ENCODE measurements at places on chromosomes 7 and 10.
A peak's percentile ranks its signal among the peaks of the same experiment; 100 is the strongest.

- DNase-seq: no peak
Observed at GRCh38 chr10:104391150-104391968, 37.7 kb downstream of the CFAP58 start.

DNA sequence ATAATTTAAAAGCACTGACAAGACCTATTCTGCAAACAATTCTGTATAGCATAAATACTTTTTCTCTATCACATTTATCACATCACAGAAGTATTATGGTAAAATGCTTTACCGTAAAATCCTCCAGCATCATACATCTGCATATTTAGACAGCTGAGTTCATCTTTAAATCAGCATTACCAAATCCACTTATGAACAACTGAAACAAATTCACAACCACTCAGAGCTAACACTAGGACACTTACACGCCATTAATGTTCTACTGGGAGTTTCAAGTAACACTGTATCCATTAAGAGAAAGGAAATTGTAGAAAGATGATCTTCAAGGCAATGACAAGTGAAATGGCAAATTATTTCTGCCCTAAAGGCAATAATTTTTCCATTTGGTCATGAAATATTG is 105.7 kb upstream of the DKK1 start:
- no peak for DNase-seq

GRCh38 chr10:67819768-67820204 is 18.2 kb downstream of the DNAJC12 start:
- DNase-seq: no peak

- DNase-seq: no peak
Observed at GRCh38 chr10:105783936-105784483, 1142.9 kb downstream of the SORCS3 start.

- DNase-seq: no peak
Observed at GRCh38 chr7:153354071-153354470, 594.5 kb downstream of the ACTR3B start.

DNA sequence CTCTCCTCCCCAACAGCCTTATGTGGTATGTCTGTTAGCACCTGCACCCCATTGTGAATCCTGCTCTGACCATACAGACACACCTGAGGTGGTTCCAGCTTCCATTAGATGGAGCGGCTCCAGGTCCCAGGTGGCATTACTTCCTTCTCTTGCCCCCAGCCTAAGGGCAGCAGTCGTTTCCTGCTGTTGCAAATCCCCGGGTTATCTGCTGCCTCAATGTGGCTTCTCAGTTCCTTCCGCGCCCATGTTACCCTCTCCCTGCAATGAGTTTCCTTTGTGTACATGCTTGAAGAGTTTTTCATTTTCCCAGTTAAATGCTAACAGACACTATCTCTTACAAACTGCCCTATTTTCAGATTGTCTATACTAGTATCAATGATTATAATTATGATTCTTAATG is 62.8 kb upstream of the PRKCQ start:
- no peak for DNase-seq

- no peak for DNase-seq
Observed at GRCh38 chr7:141698247-141699015, 3.5 kb downstream of the DENND11 start.

DNA sequence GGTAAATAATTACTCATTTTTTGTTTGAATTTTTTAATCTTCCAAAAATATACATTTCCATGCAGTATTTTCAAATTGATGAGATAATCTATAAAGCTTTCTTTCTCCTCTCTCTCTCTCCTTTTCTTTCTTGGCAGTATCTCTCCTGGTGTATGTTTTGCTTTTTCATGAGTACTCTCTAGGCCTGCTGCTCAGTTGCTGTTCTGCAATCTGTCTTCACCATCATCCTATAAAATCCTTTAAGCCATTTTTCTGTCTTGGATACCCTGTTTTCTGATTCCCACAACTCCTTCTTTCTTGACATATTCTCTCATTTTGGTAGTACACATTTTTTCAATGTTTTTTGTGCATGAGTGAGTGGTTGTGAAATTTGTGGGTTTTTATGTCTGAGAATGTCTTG is 1558.1 kb upstream of the LRRTM3 start:
- DNase-seq: no peak

GRCh38 chr10:81963606-81964005 is 88.6 kb downstream of the NRG3 start:
- DNase-seq: no peak

GRCh38 chr7:122438006-122438405 is 133.5 kb upstream of the FEZF1 start:
- DNase-seq: no peak

DNA sequence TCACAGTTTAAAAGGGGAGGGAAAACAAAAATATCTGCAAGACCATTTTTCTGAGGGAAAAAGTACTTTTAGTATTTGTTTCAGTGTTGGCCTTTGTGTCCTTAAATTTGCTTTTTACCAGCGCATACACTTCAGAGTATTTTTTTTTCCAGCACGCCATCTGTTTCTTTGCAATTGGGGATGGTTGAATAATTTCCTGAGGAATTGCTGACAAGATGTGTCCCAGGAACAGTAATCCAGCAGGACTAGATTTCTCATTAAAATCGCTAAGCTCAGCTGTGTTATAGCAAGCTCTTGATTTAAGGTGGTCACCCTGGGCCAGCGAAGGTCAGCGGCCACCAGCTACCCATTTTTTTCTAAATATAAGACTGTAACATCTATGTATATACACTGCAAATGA is 156.9 kb upstream of the RHOBTB1 start:
- DNase-seq: peak; percentile 58

DNA sequence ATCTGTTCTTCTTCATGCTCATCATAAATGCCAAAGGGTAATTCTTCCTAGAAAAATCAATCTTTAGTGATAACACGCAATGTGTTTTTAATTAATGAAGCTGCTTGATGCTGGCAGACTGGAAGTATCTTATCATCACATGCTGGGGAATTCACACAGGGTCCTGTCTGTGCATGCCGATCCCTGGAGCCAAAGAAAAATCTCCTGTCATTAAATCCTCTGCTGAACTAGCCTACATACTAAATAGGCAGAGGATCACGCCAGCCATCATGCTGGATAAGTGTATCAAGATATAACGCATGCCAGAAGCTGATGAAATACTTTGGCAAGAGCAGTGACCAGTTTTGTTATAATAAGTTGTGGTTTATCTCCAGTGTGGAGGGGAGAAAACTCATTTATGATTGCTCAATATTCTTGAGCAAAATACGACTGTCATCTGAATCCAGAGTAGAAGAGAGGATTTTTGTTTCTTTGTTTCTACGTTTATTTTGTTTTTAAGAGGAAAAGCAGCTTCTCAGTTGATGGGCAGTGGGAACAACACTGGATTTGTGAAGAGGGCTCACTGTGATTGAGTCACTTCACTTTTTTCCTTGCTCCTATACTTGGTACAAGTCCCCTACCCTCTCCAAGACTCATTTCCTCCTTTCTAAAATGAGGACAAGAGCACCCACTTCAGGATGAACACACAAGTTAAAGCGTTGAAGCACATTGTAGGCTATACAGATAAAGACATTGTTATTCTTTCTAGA is 649.1 kb downstream of the TNS3 start:
- DNase-seq: peak; percentile 69

- DNase-seq: no peak
Observed at GRCh38 chr7:51082096-51082840, 234.3 kb downstream of the COBL start.

GRCh38 chr10:79560160-79560709 is at the start of gene SFTPA2:
Gene SFTPA2, minus strand, starts transcription at chr10:79560407. Its CDS starts 924 bp downstream, at chr10:79559483.
- no peak for DNase-seq

- no peak for DNase-seq
Observed at GRCh38 chr10:8306685-8307364, 252.3 kb downstream of the GATA3 start.

DNA sequence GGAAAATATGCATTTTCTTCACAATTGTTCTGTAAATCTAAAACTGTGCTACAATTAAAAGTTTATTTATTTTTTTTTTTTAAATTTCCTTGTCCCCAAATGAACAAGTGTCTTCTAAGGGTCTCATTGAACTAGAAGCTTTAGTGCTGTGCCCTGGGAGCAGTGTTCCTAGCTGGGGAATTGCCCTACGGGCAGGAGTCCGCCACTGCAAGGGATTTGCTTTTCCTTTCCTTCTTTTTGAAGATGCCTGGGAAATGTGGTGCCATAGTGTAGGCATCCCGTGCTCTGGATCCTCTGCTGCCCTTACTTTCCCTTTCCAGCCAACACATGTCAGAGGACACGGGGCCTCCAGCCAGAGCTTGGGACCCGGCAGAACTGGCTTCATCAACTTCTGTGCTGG is 177.1 kb upstream of the CTBP2 start:
- no peak for DNase-seq

- DNase-seq: no peak
Observed at GRCh38 chr7:5687936-5688630, 93.4 kb downstream of the RNF216 start.

DNA sequence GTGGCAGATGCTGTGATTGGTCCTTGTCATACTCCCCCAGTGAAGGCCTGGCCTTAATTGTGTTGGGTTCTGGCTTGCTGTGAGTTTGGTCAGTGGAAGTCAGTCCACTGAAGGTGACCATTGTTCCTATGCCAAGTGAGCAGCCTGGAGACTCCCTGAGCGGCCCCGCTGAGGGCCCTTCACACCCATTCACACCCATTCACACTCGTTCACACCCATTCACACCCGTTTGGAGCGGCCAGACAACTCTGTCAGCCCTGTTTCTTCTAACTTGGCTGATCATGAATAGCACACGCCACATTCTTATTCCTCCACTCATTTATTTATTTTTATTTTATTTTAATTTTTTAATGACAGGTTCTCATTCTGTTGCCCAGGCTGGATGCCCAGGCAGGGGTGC is 61.5 kb downstream of the C10orf120 start:
- no peak for DNase-seq

- no peak for DNase-seq
Observed at GRCh38 chr10:113356794-113357680, 195.8 kb upstream of the HABP2 start.

GRCh38 chr7:101833799-101834198 is 16.4 kb downstream of the CUX1 start:
- DNase-seq: no peak

GRCh38 chr7:4549681-4550080 is 132.4 kb upstream of the FOXK1 start:
- DNase-seq: peak; percentile 7

DNA sequence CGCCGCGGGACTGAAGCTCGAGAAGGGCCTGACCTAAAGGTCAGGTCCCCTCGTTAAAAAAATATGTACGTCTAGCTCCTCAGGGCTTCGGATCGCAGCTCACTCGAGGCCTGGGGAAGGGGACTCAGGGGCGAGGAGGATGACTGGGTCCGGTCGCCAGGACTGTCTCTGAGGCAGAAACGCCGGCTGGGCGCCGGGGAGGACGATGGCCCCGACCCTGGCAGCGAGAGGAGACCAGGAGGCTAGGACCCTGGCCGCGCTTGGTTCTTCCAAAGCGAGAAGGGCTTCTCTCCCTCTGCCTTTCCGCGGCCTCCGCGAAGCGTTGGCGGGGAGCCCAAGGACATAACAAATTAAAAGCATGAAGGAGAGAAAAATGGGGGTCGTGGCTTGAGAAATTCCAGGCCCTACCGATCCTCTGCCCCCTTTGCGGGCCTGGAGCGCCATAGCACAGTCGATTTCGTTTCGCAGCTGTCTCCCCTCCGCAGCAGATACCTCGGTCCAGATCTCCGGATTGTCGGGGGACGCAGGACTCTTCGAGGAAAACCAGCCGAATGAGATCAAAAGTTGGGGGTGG is 3.1 kb downstream of the NKX2-3 start:
- DNase-seq: no peak

GRCh38 chr7:19215412-19215811 is 70.2 kb upstream of the FERD3L start:
- DNase-seq: peak; percentile 72

DNA sequence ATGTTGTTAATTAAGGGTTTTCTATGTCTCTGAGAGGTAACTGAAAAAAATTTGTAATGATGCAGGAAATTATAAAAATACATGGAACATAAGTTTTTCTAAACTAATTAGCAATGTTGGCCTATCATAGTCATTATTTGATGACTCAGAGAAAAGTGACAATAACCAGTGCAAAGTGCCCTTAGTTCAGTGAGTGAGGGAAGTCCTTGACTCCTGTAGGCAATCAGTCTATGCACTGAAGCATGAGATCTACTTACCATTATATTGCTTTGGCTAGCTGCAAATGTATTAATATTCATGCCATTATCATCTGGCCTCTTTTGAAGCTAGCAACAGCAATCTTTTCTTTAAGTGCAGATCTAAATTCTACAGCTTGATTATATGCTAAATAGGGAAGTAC is 40.6 kb downstream of the CCDC172 start:
- DNase-seq: no peak

DNA sequence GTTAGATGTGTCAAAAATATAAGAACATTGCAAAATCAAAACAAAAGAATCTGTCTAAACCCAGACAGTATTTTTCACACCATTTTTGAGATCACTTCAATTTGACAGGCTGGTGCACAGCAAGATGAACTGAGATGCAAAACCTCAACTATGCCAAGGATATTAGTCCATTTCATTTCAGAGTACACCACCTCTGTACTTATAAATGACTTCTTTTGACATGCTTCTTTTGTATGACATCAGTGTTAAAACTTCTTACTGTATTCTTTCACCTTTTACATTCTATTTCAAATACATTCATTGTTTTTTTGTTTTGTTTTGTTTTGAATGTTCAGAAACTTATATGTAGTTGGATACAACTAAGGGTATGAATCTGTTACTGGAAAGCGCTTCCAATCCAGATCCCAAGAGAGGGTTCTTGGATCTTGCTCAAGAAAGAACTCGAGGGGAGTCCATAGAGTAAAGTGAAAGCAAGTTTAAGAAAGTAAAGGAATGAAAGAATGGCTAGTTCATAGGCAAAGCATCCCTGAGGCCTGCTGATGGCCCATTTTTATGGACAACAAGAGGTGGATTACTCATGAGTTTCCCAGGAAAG is 23.5 kb upstream of the GPR141 start:
- DNase-seq: peak; percentile 33

- DNase-seq: no peak
Observed at GRCh38 chr10:94851263-94851662, 87.2 kb upstream of the CYP2C9 start.
